ENCODE measurements at places on chromosomes 5 and 9. TPM values are rescaled to one million over a fixed set of nuclear protein-coding genes. Genes with fewer than 3 reads are reported as not detected.

The TMC1 gene
- 1.3 TPM for total RNA-seq

- no peak for DNase-seq
These were observed 166.5 kb upstream of the NR3C1 start for GRCh38 chr5:143569722-143570567.

GRCh38 chr5:68348447-68349222 is 133.1 kb downstream of the PIK3R1 start:
- no peak for DNase-seq

GRCh38 chr9:120361551-120361950 is 218.4 kb downstream of the CDK5RAP2 start:
- peak; percentile 53 for DNase-seq

DNA sequence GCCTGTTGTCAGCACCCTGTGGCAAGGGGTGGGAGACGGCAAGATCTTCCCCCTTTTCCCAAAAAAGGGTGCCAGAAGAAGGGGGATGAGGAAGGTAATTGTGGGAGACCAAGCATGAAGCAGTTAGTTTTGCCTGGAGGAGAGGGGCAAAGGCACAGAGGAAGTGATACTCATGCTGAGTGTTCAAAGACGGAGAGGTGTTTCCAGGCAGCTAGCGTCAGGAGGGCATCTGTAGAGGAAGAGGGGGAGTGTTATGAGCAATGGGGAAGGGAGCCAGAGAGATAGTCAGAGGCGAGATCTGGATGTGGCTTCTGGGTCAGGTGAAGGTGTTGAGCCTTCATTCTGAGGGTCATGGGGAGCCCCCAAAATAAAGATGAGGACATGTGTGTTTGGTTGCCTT is 26.9 kb upstream of the ADAM19 start:
- no peak for DNase-seq

The DNM1 gene
- total RNA-seq: 36.1 TPM

DNA sequence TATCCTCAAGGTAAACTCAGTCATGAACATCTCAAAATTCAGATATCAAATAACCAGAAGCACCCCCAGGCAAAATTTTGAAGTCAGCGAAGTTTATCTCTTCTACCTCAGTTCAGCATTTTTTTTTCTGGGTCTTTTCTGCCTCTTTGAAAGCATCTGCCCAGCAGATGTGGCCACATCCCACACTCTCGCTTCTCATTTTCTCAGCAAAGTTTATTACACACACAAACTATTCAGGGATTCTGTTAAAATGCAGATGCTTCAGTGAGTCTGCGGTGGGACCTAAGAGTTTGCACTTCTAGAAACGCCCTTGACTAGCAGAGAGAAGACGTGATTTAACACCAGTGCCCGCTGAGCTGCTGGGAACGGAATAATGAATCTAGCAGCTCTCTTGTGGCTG is 19.3 kb downstream of the RASEF start:
- DNase-seq: peak; percentile 82

DNA sequence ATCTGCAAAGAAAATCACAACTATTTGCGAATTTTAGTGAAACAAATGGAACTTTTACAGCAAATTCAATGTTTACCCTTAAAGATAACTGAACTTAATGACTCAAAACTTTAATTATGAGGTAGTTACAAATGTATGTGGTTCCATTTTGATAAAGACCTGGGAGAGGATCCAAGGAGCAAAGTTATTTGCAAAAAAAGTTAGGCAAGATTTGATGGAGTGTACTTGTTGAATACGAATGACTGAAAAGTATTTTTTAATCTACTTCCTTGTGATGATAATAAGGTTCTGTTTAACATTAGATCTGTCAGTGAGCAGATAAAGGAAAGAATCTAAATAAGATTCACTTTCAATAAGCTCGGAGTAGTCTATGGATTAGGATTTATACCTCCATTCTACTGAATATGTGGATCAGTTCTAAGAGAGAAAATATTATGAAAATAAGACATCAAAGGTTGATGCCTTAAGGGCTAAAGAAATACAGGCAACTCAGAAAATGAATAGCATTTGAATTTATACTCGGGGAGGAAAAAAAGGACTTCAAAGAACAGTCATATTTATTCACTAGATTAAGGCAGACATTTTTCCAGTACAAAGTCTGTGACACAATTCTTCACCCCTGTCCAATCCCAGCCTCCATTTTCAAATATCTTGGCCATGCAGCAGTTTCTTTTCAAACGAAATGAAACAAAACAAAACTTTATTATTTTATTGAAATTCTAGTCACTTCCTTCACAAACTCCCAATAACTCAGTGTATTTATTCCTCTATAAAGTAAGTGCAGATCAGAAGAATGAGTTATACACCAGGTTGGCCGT is 199.8 kb downstream of the PDE4D start:
- no peak for DNase-seq

Data from fibroblast of villous mesenchyme (primary cell).